ENCODE measurements at places on chromosomes 1 and 21. TPM values are rescaled to one million over a fixed set of nuclear protein-coding genes. Genes with fewer than 3 reads are reported as not detected.

GRCh38 chr1:159229260-159229885 lies 24.7 kb downstream of the ACKR1 start:
- H3K4me1 ChIP-seq, result no peaks in the 10 kb centered on the region
- no peak for DNase-seq
- H3K36me3 ChIP-seq, result no peaks in the 10 kb centered on the region

- no peak overlapping the region for H3K27ac ChIP-seq
- no peaks in the 10 kb centered on the region for H3K36me3 ChIP-seq
- H3K4me1 ChIP-seq, result peaks cover 8% of the 10 kb centered on the region
- no peak for DNase-seq
- no peak overlapping the region for H3K4me3 ChIP-seq
- H3K27me3 ChIP-seq, result no peaks in the 10 kb centered on the region
Observed at GRCh38 chr1:56320464-56321149, 258.8 kb downstream of the PLPP3 start.

DNA sequence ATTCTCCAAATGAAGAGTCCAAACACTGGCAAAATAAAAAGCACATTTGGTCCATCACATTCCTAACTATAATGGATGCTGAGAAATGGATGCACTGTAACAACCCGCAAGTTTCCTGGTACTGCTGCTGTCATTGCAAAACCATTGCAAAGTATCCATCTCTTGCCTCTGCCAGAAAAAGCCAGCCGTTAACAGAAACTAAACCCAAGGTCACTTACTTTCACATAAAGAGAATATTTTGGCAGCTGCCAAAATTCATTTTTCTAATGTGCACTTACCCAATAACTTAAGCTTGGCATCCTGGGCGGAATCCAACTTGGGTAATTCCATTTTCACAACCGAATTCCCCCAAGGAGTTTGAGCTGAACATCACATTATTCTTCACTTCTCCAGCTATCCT lies 77.0 kb upstream of the LRRC8D start:
- no peak overlapping the region for H3K27ac ChIP-seq
- peaks cover 4% of the 10 kb centered on the region for H3K4me1 ChIP-seq
- H3K36me3 ChIP-seq, result no peaks in the 10 kb centered on the region
- no peak for DNase-seq

Gene TLR5
- total RNA-seq, result 0.44 TPM

- no peaks in the 10 kb centered on the region for H3K36me3 ChIP-seq
- H3K27me3 ChIP-seq, result no peaks in the 10 kb centered on the region
- DNase-seq, result no peak
- H3K27ac ChIP-seq, result no peak overlapping the region
Observed at GRCh38 chr21:33236766-33237165, 7.0 kb downstream of the IFNAR2 start.

Gene FAM151A
- total RNA-seq, result 0.48 TPM

DNA sequence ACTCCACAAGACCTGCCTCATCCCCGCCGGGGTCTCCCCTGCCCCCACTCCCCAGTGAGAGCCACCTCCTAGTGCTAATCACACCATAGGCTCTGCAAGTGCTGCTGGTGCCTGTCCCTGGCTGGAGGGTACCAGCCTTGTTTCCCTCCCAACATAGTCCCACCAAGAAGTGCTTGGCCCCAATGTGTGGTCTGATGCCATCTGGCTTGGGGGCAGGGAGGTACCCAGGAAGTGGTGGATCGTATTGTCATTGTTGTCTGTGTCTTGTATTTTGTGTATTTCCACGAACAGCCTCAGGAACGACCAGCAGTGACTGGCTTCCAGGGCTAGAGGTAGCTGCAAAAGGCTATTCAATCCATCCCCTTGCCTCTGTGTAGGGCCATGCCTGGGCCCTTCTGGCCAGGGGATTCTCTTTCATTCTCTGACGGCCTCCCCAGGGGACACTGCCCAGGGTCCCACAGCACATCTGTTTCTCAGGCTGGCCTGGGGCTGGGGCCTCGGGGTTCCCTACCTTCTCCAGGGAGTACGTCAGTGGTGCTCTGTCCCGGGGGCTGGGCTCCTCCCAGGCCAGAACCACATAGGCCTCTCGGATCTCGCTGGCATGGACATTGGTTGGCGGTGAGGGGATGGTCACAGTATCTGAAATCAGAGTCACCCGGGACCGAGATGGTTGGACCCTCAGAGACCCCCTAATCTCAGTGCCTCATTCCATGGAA lies 22.8 kb downstream of the MYOM3 start:
- no peaks in the 10 kb centered on the region for H3K4me1 ChIP-seq
- H3K27ac ChIP-seq, result no peak overlapping the region
- H3K4me3 ChIP-seq, result no peak overlapping the region
- DNase-seq, result no peak
- H3K36me3 ChIP-seq, result peaks cover 79% of the 10 kb centered on the region

Gene KRTAP19-2
- total RNA-seq, result not detected

Gene SH2D5
- 0.30 TPM for total RNA-seq

Measured in heart left ventricle (tissue), 16 donors.